Cerebellar nuclear complex (tissue), 1 donor: ENCODE measurements at places on chromosomes 12 and 14.

- DNase-seq: no peak
These were observed 54.0 kb downstream of the CYP46A1 start for GRCh38 chr14:99737956-99738667.

GRCh38 chr12:19398376-19399363 is 40.6 kb upstream of the AEBP2 start:
- DNase-seq: no peak

GRCh38 chr12:90028635-90029051 is 320.0 kb upstream of the ATP2B1 start:
- DNase-seq: no peak

DNA sequence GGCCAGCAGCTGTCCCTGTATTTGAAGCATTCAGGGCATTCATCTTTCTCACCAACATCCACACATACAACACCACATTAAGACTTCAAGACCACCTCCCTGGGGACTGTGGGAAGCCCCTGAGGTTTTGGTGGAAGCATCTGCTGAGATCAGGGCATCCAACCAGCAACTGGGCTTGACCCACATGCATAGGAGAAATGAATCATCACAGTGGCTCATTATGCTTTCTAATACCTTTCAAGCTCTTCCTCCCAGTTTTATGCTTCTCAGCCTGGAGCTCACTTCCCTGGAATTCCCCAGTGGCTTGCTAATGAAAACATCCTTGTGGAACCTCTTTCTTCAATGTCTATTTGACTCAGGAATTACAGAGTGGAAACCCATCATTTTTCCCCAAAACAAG is 21.4 kb upstream of the CMKLR1 start:
- no peak for DNase-seq

DNA sequence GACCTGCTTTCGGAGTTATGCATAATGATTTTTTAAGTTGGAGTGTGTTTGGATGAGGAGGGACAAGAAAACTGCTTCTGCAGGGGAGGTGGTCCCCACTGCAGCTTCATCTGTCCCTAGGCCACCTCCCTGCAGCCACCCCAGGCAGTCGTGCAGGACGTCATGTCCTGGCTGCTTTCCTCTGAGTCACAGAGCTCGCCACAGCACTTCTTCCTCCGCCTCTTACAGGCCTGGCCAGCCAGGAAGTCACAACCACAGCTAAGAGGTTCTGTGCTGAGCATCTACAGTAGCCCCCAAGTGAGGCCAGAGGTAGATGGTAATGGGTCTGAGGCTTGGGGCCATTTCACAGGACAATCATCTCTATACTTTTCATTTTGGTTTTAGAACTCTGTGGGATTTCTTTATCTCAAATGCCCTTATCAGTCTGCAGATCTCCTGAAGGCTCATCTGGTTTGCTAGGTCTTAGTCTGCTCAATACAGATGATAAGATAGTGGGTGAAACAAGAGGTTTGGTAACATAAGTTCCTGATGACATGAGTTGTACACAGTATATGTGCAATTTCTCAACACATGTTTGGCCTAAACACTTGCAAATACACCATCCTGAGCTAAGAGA is 106.4 kb downstream of the ARF6 start:
- no peak for DNase-seq

GRCh38 chr14:100989924-100990323 is 86.4 kb upstream of the RTL1 start:
- no peak for DNase-seq

- no peak for DNase-seq
These were observed 4.8 kb upstream of the ENO2 start for GRCh38 chr12:6909421-6910145.

DNA sequence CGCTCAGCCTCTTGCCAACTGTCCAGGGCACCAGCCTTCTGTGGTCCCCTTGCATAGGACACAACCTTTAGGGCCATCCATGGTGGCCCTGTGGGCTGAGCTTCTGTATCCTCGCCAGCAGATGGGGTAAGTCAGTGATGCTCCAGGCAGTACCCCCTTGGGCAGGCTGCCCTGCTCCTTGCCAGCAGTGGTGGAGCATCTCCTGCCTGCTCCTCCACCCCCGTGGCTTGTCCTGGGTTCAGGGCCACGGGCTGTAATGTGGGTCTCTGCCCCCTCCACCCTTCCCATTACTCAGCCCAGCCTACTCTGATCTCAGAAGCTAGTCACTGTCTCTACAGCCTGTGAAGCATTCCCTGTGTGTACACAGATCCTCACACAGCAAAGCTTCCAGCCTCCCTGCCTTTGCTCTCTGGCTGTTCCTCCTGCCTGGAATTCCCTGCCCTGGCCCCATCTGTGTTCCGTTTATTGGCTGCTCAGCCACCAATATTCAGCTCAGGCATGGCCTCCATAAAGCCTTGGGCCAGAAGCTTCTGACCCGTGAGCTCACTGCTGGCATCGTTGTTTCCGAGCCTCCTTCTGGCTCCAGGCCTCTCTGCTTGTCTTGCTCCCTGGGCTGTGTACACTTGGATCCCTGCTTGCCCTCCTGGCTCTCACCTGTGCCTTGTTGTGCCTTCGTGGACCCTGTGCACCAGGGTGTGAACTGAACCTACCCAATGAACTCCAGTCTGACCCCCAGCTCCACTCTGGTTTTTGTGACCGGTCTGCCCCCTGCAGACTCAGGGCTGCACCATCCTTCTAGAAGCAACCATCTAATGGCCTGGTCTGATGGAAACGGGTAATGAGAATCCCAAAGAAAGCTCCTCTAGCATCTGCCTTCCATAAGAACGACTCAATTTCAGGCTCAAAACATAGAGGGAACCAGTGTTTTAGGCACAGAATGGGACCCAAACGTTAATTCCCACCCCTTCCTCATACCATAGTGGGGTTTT is 177.0 kb upstream of the PRMT8 start:
- no peak for DNase-seq

- no peak for DNase-seq
These were observed 32.2 kb upstream of the PTPRQ start for GRCh38 chr12:80411787-80412186.

DNA sequence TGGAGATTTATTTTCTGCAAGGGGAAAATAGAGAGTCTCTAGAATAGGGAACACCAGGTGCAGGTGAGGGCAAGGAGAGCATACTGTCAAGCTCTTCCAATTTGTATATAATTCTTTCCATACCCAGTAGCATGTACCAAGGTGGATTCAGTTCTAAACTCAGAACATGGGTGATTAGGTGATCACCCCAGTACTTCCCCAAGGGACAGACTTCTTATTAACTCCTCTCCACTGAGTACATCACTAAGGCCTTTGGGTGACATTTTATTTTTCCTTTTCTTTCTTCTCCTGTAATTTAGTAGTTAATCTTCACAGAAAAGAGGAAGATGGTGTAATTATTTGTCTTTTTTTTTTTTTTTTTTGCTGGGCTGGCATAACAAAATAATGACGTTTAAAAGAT is 54.2 kb downstream of the DIP2B start:
- no peak for DNase-seq

DNA sequence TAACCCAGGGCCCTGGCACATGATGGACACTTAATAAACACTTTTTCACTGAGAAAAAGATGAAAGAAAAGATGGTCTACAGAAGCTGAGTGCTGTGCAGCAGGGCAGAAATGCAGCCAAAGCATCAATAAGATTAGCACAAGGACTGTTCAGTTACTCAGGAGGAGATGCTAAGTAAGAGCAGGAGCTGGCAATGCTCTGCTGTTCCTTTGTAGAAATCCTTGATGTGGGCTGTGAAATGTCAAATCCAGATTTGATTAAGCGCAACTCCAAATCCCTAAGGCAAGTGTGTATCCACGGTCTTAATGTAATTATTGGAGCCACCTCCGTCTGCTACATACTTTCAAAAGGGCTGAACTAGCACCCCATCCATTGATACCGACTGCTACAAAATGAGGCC is 151.8 kb upstream of the BTG1 start:
- no peak for DNase-seq

GRCh38 chr14:22565391-22565945 is 23.6 kb downstream of the DAD1 start:
- DNase-seq: no peak

- DNase-seq: no peak
These were observed 137.4 kb downstream of the ANO2 start for GRCh38 chr12:5807514-5808219.

- no peak for DNase-seq
These were observed 652 bp upstream of the SELPLG start for GRCh38 chr12:108634341-108634751.

- no peak for DNase-seq
These were observed 13.1 kb downstream of the TEDC1 start for GRCh38 chr14:105503935-105504692.

GRCh38 chr14:52949711-52950409 is 990 bp downstream of the FERMT2 start:
- no peak for DNase-seq

DNA sequence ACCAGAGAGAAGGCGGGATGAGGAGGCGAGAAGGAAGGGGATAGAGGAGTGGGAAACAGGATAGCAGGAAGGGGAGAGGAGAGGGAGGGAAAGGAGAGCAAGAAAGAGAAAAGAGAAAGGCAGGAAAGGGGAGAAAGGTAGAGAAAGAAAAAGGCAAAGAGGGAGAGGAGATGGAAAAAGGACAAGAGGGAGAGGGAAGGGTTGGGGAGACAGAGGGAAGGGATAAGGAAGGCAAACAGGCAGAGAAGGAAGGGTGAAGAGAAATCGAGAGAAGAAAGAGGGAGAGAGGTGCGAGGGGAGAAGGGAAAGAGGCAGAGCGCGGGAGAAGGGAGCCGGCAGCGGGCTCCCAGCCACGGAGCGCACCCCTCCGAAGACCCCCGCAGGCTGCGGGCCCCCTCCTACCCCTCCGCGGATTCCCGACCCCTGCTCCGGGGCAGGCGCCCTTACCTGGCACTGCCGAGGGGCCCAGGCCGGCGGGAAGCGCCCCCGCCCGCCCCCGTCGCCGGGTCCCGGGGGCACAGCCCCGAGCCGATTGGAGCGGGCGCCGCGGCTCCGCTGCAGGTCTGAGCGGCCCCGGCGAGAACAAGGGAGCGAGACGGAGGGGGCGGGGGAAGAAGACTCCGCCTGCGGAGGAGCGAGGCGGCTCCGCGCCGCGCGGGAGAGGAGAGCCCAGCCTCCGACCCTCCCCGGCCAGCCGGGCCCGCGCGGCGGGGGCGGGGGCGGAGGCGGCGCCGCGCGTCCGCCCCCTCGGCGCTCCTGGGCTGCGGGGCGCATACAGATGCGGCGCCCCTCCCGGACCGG is at the start of gene CDH24:
CDH24 (minus strand) TSS at position 565 of the 801 bp plus-strand sequence. CDS start 1,787 bp downstream, outside the sequence.
- no peak for DNase-seq

DNA sequence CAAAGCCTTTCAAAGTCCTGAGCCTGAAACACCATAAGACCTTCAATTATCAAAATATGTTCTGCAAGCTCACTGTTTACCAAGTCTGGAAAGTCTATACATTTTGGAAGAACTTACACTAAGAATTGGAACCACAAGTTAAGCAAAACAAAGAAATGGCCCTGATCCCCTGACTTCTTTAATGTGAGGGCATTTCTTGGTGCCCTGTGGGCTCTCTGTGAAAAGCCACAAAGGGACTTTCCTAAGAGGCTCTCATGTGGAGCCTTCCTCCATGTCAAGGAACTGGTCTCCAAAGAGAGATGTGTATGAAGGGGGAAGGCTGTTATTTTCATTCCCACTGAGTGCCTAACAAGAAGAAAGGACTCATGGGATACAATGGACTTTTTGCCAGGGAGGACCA is 13.5 kb upstream of the MYH6 start:
- DNase-seq: no peak

GRCh38 chr14:34982421-34983147 is at the start of gene SRP54:
Gene SRP54 (plus strand): TSS chr14:34982992. CDS start chr14:34996710, 13,718 bp downstream.
- peak; percentile 96 for DNase-seq

DNA sequence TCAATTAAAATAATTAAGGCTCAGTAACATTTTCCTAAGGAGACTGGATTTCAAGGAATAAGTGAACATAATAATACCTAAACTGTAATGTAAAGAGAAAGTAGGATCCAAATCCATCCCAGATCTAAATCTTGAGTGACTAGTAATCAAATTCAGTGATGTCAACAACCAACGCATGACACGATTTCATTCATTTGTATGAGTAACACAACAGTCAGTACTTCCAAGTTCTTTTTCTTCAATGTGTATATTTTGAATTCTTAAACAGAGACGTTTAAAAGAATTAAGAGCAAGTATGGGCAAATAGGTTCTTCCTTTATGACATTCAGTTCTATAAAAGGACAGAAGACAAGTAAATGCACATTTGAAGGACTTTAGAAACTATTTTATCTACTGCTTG is 104.3 kb upstream of the CNTN1 start:
- no peak for DNase-seq

DNA sequence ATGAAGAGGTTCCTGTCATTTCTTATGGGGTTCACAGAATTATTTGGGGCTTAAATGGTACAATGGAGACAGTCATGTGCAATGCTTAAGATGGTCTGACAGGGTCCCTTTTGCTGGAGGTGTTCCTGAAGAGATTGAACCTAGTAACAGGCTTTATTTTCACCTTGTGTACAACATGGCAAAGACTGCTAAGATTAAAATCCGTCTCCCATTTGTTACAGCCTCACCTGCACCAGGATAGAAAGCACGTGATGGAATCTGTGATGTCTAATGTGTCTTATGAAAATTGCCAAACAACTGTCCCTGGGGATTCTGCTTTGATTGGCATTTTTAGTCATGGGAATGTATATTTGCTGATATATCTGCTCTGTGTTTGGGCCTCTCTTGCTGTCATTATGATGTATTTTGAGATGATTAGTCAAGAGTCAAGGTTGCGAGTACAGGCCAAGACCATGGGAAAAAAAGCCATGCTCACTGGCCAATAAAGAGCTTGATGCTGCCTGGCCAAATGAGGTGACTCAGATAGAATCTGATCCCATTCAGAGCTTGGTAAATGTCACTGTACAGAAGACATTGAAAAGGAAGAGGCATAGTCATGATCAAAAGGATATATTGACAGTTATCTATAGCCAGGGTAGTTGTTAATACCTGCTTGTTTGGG is 96.1 kb downstream of the FLRT2 start:
- no peak for DNase-seq

DNA sequence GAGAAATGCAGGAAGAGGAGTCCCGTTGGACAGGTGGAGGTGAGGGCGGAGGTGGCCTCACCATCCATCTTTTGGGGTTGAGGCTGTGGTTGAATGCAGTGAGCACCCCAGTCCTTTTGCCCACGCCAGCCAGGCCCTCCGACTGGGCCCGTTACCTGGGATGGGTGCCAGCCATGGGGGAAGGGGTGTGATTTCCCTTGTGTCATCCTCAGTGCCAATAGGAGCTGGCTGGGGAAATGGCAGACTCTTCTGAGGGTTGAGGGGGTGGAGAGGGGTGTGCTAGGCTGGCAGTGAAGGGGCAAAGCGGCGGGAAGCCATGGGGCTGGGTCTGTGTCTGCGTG is 9.6 kb downstream of the KCNH3 start:
- no peak for DNase-seq

DNA sequence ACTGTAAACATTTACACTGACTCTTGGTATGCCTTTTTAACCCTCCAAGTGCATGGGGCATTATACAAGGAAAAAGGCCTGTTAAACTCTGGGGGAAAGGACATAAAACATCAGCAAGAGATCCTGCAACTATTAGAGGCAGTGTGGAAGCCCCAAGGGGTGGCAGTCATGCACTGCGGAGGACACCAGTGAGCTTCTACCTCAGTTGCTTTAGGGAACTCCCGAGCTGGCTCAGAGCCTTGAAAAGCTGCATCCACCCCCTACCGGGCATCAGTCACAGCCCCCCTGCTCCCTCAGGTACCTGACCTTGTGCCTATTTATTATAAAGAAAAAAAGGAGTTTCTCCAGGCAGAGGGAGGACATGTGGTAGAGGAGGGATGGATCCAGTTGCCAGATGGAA is 695.6 kb upstream of the LMO3 start:
- DNase-seq: no peak

- no peak for DNase-seq
These were observed 59.5 kb downstream of the CRADD start for GRCh38 chr12:93736640-93737178.

GRCh38 chr14:39154594-39155189 is 15.4 kb downstream of the TRAPPC6B start:
- no peak for DNase-seq
